Caki2 (cell line): ENCODE measurements at places on chromosomes 13 and 19.

GRCh38 chr13:46307554-46307953, 79.5 kb downstream of the RUBCNL start:
- DNase-seq = no peak

- no peak for DNase-seq
Observed at GRCh38 chr13:44236370-44236769, 137.3 kb upstream of the SERP2 start.

DNA sequence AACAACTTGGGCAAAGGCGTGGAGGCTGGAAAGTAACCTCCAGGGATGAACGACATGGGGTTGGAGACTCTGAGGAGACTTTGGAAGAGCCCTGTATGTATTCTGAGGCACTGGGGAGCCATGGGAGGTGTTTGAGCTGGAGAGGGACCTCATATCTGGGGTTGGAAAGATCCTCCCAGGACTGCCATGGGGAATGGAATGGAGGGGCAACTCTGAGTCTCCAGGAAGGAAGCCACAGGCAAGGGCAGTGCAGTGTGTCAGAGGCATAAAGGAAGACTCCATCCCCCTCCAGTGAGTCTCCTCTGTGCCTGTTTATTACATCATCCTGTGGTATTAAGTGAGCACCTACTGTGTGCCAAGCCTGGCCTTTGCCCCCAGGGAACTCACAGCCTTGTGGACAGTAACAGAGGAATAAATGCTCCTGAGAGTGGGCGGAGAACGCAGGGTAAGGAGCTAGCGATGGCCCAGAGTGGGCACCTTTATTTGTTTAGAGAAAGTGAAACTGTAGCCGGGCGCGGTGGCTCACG, 7.7 kb downstream of the PEAK3 start:
- no peak for DNase-seq

DNA sequence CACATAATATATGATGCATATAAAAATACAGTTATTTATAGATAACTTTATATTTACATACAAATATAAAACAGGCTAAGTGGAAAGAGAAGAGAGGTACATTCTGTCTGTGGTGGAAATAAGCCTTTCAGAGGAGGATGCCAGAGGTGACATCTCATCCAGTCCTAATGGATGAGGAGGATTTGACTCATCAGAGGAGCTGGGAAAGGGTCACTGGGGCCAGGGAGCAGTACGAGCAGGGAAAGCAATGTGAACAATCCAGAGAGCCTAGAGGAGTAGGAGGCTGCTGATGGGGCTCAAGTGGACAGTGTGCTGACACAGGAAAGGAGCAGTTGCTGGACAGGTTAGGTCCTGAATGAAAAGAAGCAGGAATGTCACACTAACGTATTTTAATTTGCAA, 18.6 kb downstream of the NALCN start:
- DNase-seq = no peak

DNA sequence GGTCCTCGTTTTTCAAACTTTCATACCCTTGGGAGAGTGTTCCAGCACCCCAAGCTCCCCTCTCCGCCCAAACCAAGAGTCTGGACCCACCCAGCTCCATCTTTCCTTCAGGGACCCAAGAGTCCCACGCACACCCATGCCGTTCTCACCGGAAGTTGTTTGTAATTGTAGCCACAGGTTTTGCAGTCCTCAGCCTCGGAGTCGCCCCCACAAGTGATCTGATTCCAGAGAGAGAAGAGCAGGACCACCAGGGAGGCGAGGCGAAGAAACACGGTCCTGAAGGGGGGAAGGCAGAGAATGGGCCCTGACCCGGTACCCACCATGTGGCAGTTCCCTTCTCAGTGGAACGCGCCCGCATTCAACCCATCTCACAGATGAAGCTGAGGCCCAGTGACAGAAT, 3.4 kb upstream of the LENG1 start:
- DNase-seq = no peak

DNA sequence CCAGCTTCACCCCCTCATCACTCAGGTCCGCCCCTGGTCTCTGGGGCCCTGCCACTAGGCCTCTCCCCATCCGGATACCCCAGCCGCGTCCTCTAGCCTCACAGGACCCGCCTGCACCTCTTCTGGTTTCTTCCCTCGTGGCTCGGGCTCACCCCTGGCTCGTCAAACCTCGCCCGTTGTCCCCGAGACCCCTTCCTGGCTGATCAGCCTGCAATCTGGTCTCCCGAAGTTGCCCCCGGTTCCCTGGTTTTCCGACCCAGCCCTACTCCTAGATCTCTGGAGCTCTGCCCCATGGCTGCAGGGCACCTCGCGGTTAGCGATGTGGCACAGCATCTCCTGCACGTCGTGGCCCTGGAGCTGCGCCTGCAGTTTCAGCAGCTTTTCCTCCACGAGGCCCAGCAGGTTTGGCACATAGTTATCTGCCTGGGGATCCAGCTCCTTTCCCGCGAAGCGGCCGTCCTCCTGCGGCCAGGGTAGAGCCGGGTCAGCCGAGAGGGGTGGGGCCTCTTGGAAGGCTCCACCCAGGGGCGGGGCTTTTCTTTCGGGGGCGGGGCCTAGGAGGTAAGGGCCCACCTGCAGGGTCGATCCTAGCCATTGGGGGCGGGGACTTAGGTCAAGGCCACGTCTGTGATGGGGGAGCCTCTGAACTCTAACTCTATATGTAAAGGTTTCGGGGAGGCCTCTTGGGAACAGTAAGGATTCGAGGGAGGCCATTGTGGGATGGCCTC, 2.4 kb upstream of the RGL3 start:
- no peak for DNase-seq

DNA sequence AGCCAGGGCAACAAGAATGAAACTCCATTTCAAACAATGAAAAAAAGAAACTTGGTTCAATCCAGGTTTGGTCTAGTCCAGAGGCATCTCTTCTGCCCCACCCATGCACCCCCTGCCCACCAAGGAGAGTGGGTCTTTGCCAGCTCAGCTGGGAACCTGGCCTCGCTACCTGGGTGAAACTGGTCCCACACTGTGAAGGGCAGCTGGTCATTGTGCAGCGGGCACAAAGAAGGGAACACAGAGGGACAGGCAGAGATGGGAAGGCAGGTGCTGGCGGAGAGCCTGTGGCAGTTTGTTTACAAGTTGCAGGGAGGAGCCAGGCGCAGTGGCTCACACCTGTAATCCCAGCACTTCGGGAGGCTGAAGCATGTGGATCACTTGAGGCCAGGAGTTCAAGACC, 50.2 kb downstream of the CPAMD8 start:
- no peak for DNase-seq

GRCh38 chr13:25432691-25433090, 60.9 kb downstream of the ATP8A2 start:
- no peak for DNase-seq

GRCh38 chr19:30690935-30691818, 319.0 kb downstream of the ZNF536 start:
- no peak for DNase-seq

DNA sequence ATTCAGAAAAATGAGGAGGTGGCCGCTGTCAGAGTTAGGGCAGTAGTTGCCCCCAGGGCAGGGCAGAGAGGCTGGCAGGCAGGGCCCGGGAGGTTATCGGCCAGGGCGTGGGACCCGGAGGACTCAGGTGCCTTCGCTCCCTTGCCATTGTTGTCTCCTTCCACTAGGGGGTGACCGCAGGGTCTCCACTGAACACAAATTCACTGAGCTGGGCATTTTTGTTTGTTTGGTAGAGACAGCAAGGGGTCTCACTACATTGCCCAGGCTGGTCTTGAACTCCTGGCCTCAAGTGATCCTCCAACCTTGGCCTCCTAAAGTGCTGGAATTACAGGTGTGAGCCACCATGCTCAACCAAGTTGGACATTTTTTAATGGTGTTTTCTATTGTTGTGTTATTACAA, 25.1 kb downstream of the CARS2 start:
- DNase-seq = no peak

DNA sequence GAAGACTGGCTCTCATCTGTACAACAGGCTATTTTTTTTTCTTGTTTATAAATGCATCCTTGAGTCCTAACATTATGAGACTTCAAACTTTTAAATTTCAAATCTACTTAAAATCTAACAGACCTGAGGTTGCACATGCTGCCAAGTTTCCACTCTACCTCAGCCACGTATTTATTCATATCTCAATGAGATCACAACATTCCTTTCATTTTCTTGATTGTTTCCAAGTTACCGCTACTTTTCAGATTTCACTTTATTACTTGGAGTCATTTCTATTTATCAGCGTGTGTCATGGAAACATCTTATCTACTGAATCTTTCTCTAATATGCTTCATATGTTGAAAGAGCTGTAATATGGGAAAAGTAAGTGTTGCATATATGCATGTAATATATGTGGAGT, 1257.5 kb upstream of the ATXN8OS start:
- no peak for DNase-seq

DNA sequence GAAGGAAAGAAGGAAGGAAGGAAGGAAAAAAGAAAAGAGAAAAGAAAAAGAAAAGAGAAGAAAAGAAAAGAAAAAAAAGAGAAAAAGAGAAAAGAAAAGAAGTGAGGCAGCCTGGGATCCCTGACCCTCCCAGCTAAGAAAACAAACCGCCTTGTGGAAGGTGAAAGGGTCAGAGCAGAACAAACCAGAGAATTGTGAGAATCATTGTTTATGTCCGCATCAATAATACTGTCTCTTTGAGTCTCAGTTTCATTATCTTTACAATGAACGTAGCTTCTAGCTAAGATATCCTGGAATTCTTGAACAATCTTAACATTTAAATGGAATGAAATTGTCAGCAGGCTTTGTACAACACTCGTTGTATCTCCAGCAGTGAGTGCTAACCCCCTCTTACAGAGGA, 66.4 kb upstream of the SERP2 start:
- no peak for DNase-seq

- peak; percentile 29 for DNase-seq
Observed at GRCh38 chr19:31220540-31220939, 128.7 kb downstream of the TSHZ3 start.

DNA sequence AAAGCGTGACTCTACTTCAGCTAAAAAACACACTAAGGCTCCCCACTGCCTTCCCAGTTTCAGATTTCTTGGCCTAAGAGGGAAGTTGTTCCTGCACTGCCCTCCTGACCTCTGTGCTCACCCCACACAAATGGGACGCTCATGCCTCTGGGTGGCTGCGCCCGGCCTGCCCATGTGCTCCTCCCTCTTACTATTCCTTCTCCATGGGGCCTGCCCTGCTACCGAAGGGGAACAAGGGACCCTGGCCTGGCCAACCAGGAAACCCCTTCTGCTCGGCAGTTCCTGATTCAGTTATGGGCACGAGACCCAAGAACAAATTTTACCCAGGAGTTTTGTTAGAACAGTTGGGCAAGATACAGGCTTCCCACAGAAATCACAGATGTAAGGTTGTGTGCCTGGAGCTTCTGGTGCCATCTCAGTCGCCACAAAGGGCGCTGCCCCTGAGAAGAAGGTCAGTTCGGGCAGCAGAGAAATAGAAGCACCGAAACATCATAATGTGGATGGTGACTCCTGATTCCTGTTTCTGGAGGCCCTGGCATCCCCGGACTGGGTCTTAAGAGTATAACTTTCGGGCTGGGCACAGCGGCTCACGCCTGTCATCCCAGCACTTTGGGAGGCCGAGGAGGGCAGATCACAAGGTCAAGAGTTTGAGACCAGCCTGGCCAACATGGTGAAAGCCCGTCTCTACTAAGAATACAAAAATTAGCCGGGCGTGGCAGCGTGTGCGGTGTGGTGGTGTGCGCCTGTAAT, 5.4 kb upstream of the PLPP2 start:
- DNase-seq = no peak

DNA sequence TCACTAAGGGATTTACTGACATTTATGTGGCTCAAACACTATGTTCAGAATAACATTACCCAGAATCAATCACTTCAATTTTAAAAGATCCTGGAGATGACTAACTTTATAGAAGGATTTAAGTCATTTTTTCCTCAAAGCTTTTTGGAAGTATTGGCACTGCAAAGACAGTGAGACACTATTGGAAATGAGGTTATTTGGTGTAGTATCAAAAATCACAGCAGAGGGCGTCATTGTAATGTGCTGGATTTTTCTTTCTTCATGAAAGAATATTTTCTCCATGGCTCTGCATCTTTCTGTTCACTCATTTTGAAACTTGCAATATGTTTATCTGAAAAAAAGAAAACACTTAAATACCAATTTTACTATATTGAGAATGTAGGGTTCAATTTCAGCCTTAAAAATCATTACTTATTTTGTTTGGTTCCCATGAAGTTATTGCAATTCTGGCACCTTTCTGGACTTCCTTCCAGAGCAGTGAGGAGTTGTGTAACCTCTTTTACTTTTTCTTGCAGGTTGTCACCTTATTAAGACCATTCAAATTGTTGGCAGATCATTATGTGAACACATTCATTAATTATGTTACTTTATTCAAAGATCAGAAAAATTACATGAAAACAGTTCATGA, 3.7 kb upstream of the CSNK1A1L start:
- DNase-seq = peak; percentile 3

DNA sequence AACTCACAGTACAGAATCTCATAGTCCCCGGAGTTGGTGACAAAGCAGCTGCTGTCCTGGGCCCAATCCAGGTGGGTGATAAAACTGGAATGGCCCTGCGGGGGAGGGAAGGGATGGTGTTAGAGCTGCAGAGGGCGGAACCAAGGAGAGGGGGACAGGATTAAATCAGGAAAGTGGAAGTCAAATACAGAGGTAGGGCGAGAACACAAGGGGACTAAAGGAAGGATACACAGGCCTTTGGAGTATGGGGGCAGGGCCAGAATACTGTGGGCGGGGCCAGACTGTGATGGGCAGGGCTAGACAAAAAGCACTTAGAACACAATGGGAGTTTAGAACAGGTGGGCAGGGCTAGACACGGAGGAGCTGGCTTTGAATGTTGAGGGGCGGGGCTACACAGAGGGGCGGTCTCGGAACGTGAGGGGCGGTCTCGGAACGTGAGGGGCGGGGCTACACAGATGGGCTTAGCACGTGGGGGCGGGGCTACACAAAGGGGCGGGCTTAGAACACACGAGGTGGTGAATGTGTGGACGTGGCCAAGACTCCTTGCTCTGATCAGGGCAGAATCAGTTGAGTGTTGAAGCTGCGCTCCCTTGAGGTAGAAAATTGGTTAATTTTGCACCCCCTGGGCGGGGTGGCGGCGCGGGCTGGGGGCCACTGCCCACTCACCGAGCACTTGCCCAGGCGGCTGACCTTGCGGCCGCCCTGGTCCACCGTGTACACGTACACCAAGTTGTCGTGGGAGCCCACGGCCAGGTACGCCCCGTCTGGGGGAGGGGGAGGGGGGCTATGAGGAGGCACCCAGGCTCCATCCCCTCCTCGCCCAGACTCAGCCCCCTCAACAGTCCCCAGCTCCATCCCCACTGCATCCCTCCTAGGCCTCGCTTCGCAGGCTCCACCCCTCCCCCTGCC, 14.0 kb upstream of the GPR4 start:
- DNase-seq = peak; percentile 92

GRCh38 chr13:79593641-79594275, 112.8 kb downstream of the NDFIP2 start:
- DNase-seq = no peak

DNA sequence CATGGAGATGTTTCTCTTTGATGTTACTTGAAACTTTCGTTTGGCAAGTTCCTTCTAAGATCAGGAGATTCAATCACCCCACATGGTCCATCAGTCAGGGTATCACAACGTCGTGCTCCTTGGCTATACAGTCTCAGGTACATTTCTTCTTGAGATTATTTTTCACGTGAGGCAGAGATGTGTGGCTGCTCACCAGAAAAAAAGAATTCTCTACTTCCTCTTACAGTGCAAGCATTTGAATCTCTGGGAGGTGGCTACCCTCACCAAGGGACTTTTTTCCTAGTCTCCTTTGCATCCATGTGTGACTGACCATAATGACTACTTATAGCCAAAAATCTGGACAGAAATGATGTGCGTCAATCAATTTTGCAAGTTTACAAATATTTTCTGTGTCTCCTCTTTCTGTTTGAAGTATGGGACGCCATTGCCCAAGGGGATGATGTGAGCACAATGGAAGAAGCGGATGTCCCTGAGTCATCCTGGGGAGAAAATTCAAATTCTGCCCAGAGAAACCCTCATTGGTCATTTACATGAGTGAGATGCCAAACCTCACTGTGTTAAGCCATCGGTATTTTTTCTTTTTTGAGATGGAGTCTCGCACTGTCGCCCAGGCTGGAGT, 8.6 kb upstream of the LAIR2 start:
- no peak for DNase-seq
